ENCODE measurements at places on chromosomes 4 and X.
A peak's percentile ranks its signal among the peaks of the same experiment; 100 is the strongest.

GRCh38 chrX:125850693-125851092 is 315.4 kb downstream of the DCAF12L2 start:
- no peak for DNase-seq

DNA sequence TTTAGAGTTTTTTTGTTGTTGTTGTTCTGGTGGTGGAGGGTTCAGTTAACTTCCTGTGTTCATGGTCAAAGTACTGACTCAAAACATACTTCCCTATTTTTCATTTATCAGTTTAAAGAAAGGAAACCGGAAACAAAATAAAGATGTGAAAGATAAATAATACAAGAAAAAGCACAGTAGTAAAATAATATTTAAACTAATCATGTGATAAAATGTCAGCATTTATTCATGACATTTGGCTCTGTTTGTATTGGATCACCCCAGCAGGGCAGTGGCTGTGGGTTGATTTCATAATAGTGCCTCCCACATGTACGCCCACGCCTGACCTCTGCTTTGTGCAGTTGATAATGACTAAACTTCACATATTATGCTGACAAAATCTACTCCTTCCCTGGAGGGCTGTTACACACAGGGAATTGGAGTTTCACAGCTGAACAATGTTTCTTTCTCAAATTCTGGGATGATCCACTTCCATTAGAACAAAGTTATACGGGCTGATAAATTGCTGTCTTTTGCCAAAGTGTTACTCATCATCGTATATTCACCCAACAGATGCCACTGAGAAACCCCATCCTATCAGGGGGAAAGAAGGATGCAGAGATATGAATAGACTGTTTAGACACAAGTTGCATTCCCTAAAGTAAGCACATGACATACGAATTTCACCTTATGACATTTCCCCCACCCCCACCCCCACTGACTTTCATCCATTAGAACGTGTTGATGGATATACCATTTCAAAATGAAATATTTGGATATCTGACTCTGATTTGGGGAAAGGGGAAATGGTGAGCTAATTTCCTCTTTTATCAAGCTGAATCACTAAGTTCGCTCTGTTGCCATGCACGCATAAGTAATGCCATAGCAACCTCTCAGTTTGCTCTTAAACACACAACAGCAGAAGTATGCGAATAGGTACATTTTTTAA is 48.3 kb downstream of the AMELX start:
- DNase-seq = peak; percentile 22

GRCh38 chr4:24195991-24196736 is 306.3 kb upstream of the PPARGC1A start:
- no peak for DNase-seq

DNA sequence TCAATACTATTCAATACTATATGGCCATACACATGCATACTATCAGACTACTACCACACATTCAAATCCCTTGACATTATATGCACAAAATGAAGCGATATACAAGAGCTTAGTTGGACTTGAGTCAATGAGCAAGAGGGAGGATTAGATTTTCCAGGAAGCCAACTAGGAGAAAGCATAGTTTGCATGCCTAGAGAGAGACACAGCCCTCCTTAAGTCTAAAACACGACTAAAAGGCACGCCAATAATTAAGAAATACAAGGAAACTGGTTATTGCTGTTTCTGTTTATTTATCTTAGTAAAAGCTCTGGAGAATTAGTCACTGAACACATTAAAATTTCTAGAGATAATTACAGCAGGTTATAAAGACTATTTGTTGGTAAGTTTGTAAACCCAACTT is 21.8 kb downstream of the MBNL3 start:
- DNase-seq = no peak

DNA sequence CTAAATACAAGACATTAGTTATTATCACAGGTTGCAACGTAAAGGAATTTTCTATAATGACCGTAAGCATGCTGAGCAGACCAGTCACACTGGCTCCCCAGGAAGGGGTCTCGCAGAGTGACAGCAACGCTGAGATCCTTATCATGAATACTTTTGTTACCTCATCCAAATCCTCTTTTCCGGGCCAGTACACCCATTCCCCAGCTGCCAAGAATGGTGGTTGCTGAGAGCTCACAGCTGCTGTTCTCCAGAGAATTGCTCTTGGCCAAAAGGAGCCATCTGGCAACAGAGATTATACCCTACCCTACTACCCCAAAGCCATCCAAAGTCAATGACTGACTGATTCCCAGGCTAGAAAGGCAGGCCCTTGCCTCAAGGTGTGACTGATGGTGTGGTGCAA is 91.6 kb downstream of the FUNDC1 start:
- DNase-seq = no peak

- DNase-seq = peak; percentile 69
Observed at GRCh38 chr4:88765729-88766128, 68.1 kb upstream of the NAP1L5 start.

GRCh38 chr4:236028-236427 is 69.2 kb downstream of the ZNF732 start:
- DNase-seq = no peak

DNA sequence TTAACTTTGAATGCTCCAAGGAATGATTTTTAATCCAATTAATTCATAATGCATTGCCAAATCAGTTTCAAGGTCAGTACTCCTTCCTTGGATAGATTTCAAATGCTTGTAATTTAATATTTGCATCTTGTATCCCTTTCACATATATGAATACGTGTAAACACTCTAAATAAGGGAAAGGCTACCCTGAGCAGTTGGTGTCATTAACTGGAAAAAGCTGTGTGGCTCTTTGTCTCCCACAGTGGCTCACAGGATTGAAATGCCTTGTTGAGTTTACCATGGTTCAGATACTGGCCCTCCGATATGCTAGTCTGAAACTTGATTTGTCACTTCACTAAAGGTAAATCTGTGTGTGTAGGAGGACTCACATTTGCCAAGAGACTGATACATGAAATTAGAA is 16.7 kb upstream of the ACOT9 start:
- DNase-seq = no peak

DNA sequence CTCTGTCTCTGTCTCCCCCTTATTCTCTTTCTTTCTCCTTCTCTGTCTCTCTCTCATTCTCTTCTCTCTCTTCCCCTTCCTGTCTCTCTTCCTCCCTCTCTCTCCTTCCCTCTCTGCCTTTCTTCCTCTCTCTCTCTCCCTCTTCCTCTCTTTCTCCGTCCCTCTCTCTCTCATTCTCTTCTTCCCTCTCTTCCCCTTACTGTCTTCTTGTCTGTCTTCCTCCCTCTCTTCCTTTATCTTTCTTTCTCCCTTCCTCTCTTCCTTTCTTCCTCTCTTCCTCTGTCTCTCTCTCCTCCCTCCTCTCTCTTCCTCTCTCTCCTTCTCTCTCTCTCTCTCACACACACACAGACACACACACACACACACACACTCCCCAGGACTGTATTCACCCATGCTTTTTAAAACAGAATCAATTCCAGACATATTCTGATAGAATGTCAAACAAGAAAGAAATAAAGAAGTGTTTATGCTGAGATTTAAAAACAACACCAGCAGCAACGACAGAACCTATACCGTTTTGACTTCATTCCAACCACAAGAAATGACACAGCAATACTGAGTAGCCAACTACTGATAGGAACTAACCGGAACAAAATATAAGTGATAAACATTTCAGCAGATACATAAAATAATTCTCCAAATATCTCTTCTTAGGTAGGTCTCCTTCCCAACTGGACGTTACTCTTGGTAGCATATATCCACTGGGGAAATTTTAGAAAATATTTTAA is 296.7 kb downstream of the ASMT start:
- no peak for DNase-seq

DNA sequence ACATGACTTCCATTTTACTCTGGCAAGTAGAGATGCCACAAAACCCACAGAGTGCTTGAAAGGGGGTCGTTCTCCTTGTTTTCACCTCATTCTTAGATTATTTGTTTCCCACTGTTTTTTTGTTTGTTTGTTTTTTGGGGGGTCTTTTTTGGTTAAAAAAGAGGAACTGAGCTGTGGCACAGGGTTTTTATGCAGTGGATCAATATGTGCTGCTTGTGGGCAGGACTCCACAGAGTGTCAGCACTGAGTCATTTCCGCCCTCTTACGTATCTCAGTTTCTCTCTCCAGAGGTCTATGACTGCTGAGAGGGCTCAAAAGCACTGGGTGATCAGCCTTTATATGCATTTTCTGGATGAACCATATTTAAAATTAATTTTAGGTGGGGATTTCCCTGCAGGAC is 268.1 kb upstream of the GRID2 start:
- no peak for DNase-seq

GRCh38 chr4:138035781-138036258 is 206.3 kb downstream of the SLC7A11 start:
- DNase-seq = peak; percentile 69

- DNase-seq = no peak
Observed at GRCh38 chr4:68953056-68953596, 1.5 kb upstream of the UGT2A3 start.

DNA sequence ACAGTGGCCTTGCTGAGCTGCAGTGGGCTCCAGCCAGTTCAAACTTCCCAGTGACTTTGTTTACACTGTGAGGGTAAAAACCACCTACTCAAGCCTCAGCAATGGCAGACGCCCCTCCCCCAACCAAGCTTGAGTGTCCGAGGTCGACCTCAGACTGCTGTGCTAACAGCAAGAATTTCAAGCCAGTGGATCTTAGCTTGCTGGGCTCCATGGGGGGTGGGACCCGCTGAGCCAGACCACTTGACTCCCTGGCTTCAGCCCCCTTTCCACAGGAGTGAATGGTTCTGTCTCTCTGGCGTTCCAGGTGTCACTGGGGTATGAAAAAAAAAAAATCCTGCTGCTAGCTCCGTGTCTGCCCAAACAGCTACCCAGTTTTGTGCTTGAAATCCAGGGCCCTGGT is 168.9 kb upstream of the INTU start:
- no peak for DNase-seq

GRCh38 chrX:116236666-116237065 is 66.1 kb downstream of the AGTR2 start:
- DNase-seq = no peak

- DNase-seq = no peak
Observed at GRCh38 chr4:74267998-74268606, 40.2 kb upstream of the EPGN start.

- DNase-seq = no peak
Observed at GRCh38 chr4:125838202-125838601, 523.4 kb downstream of the FAT4 start.

- DNase-seq = no peak
Observed at GRCh38 chr4:103996637-103997036, 276.9 kb upstream of the TACR3 start.

DNA sequence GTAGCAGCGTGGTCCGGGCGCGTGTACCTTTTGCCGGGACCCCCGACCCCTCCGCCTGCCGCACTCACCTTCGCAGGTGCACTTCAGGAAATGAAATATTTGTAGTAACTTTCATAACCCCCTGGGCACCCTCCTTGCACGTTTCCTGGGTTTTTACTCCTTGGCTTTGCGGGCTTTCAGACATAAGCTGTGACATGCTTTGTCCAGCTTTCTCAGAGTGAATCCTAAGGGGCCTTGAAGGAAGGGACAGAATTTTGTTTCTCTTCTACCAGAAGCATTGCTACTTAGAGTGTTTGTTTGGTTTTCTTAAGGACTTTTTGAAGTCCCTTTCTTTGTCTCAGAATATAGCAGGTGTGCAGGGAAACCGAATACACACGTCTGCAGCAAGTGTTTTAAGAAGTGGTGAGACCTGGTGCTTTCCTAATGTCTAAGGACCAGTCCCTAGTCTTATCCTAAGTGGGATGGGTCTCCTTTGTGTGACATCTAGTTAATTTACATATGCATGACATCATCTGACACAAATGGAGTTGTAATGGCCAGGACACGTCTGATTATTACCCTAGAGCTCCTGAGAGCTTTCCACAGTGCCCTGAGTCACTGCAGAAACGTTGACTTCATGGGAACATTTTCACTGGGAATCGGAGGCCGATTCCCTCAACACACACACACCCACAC is 1.3 kb downstream of the FAM149A start:
- DNase-seq = no peak

GRCh38 chr4:75289914-75290582 is 224.2 kb downstream of the RCHY1 start:
- no peak for DNase-seq

- no peak for DNase-seq
Observed at GRCh38 chr4:41215155-41215554, 813 bp upstream of the APBB2 start.

DNA sequence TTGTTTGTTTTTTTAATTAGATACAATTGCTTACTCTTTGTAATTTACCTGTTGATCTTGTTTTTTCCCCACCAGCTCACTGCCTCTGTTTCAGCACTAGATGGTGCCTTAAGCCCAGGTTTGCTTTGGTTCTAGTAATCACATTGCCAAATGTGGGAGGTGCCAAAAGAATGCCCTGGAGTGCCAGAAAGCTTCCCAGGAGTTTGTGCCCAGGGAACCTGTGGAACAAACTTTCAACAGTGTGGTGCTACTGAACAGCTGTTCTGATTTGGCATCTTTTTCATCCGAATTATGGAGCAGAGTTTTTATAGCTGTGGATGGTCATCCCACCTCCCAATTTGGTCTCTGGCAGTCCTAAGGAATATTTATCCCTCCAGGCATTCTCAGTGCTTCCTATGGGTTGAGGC is 1000.7 kb downstream of the STIM2 start:
- no peak for DNase-seq
